ENCODE measurements at places on chromosomes 11 and 22. TPM values are rescaled to one million over a fixed set of nuclear protein-coding genes. Genes with fewer than 3 reads are reported as not detected.

DNA sequence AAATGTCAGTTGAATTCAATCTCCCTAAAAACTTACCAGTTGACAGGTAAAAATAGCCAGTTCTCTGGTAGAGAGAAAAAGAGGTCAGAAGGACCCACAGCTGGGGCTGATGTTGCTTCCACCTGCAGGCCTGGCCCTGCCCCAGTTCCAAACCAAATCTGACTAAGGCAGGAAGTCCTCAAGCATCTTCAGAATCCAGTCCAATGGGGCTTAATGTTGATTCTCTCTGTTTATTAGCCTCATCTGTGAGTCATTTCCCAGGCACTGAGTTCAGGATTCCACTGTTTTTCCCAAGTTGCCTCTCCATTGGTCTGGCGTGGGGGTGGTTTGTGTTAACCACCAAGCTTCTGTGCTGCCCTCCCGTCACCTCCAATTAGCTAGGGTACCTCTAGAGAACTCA, 601.8 kb downstream of the INSC start:
- no peak for DNase-seq

DNA sequence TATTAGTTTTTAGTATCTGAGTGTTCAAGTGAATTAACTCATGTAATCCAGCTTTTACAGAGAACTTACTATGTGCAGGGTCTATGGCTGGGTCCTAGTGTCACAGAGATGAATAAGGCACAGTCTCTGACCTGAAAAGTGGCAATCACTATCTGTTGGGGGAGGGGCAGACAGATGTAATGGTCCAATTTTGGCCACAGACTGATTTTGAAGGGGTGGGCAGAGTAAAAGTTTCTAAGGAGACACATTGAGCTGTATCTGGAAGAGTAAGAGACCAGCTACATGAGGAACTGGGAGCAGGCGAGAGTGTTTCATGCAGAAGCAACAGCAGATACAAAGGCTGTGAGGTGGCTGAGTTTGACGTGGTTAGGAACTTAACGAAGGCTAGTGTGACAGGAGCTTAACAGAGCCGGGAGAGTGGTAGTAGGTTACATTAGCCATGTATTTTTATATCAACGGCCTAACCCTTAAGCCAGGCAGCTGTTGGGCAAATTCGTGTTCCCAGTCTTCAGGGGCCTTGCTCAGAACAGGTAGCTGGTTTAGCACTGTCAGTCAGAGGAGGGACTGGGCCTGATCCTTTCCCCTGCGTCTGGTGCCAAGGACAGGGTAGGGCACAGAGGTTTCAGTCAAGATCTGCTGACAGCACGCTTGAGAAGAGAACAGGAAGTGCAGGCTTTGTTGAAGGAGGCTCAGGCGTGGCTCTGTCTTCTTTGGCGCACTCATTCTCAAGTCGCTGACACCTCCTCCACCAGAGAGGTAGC, 1.4 kb upstream of the STIM1 start:
- no peak for DNase-seq

GRCh38 chr11:34999453-34999852, 83.0 kb downstream of the PDHX start:
- no peak for DNase-seq

DNA sequence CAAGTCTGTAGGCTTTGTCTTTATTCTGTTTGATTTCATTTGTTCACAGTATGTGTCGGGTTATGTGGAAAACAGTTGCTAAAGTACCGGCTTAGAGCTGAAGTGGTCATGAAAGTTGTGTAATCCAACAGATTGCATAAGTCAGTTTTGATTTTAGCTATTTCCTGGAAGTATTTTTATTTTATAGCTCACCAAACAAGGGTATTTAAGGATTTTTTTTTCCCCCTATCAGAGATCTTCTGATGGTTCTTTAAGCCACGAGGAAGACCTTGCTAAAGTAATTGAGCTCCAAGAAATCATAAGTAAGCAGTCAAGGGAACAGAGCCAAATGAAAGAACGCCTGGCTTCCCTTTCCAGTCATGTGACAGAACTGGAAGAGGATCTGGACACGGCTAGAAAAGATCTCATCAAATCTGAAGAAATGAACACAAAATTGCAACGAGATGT, 55.9 kb downstream of the PPFIA1 start:
- no peak for DNase-seq

DNA sequence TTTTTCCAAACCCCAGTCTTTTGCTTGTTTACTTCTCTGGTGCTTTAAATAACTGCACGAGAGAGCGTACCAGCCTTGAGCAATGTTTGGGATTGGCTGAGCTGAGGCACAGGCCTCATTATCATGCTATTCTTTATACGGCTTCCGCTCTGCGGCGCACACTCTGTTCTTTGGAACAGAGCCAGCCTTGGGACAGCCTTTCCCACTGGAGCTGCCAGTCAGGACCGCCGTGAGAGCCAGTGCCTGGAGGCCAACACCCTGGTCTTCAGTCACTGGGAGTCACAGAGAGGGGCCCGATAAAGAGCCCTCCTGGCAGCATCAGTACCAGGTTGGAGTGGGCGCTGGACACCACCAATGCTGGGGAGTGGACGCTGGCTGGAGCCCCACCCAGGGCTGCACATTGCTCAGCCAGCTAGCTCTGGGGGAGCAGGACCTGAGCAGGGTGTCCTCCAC, 125.6 kb downstream of the BCR start:
- peak; percentile 43 for DNase-seq

DNA sequence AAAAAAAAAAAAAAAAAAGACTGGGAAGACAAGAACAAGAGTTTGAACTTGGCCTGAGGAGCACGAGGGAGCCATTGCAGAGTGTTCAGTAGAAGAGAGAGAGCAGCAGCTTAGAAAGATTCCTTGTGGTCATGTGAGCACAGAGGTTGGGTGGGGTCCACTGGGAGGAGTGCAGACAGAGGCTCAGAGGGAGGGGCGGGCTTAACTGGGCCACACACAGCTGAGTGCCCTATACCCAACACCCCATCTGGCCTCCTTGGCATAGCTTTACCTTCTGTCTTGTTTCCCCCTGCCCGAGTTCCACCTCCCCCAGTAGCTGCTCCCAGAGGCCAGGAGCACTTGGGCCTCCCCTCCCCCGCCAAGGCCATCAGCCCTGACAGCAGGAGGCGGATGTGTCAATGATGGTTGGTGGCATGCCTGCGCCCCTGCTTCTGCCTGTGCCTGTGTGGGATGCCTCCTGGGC, 12.1 kb downstream of the C11orf86 start:
- DNase-seq = no peak

OR9Q1 gene
- not detected for total RNA-seq

LRRC10B gene
- total RNA-seq = 3.0 TPM

NNMT gene
- 1,213 TPM for total RNA-seq
